ENCODE measurements at places on chromosomes 1 and 21.
A peak's percentile ranks its signal among the peaks of the same experiment; 100 is the strongest.

GRCh38 chr21:40271164-40271563 is 403.9 kb downstream of the PCP4 start:
- DNase-seq = no peak

- no peak for DNase-seq
These were observed 112.3 kb downstream of the CRYAA start for GRCh38 chr21:43280949-43281633.

DNA sequence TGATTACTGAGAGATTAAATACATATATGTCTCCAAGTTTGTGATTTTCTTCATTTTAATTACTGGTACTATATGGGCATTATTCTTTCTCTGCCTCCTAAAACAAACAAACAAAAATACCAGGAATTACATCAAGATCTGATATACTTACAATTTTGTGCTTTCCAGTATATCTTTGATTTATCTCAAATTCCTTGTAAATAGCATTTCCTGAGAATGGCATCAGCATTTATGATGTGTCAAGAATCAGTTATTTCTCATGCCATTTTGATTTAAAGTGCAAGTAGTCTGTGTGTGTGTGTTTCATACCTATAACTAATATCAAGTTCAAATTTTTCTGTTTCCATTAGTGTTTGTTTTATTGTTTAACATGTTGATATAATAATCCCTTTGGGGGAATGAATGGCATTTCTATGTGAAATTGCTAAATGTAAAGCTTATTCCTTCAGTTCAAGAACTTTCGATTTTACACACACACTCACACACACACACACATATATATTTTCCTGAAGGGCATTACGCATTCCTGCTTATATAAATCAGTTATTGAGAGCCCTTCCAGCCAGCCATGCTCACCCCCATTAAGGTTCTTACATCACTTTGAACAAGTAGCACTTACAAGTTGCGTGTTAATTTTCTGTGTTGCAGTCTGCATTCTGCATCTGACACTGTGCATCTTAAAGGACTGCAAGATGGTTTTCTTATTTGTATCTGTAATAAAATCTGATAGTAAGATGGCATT is 102.7 kb downstream of the NEK7 start:
- DNase-seq = no peak

DNA sequence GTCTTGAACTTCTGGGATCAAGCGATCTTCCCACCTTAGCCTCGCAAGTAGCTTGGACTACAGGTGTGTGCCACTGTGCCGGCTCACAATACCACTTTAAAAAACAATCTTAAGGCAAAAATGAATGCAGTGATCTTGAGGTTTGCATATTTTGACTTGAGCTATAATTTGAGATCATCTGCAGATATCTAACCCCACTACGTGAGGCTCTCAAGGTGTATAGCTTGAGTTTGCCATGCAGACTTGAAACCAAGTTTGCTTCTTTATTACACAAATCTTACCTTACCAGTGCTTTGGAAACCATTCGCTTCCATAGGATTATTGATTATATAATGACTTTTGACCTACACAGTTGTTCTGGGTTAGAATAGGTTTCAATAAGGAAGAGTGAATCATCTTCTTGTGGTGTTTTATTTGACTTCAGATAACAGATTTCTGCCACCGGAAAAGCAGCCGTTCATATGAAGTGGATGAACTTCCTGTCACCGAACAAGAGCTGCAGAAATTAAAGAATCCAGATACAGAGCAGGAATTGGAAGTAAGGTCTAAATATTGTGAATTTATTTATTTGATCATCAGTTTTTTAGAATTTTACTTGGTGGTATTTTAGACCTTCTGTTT is 155.1 kb downstream of the VPS13D start:
- peak; percentile 5 for DNase-seq

DNA sequence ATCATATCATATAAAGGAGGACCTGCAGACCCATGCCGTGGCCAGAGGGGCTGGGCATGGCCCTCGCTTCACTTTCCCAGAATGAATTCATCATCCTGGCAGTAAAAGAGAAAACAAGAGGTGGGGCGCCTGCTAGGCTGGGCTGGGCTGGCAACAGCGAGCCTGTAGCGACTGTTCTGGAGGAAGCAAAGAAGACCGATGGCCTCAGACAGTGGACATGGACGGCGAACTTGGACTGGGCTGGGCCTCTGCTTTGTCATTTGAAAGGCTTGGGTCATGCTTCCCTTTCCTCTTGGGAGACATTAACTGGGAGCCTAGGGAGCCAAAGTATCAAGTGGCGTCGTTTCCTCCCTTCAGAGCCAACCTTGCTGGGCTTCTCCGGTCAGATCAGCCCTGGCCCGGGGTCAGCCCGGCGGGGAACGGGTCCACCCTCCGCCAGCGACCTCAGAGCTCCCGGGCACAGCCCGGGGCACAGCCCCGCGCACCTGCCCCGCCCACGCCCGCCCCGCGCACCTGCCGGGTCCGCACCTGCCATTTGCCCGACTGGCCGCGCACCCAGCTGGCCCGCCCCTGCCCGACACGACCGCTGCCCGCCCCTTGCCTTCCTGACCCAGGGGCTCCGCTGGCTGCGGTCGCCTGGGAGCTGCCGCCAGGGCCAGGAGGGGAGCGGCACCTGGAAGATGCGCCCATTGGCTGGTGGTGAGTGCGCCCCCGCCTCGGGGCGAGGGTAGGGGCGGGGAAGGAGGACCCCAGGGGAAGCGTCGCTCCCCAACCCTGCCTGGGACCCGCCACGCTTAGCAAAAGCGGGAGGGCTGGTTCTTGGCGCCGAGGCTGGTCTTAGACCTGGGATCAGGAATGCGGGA is at the start of gene FAM3B:
Gene FAM3B, plus strand, starts transcription at position 602 of the 863 bp plus-strand sequence. Its CDS starts 79 bp downstream, at position 681.
- DNase-seq = peak; percentile 10

GRCh38 chr1:51473331-51474115 is 45.5 kb downstream of the EPS15 start:
- no peak for DNase-seq

GRCh38 chr1:197305925-197306324 is 37.9 kb downstream of the CRB1 start:
- DNase-seq = no peak

- DNase-seq = no peak
These were observed 184.3 kb upstream of the HMCN1 start for GRCh38 chr1:185549906-185550305.

DNA sequence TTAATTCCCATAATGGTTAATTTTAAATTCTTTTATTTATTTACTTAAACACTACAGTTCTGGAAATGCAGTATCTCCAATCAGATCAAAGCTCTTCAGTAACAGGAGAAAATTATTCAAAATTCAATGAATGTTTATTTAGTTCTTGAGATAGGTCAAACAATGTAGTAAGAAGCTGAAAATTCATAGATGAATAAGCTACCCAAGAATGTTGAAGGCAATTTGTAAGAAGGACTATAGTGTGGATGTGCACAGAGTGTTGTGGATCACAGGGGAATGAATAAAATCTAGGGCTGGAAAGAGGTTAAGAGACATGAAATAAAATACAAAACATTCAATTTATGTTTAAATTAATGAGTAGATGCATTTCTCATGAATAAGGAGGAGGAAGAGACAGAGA is 72.0 kb downstream of the OLFM3 start:
- DNase-seq = no peak

DNA sequence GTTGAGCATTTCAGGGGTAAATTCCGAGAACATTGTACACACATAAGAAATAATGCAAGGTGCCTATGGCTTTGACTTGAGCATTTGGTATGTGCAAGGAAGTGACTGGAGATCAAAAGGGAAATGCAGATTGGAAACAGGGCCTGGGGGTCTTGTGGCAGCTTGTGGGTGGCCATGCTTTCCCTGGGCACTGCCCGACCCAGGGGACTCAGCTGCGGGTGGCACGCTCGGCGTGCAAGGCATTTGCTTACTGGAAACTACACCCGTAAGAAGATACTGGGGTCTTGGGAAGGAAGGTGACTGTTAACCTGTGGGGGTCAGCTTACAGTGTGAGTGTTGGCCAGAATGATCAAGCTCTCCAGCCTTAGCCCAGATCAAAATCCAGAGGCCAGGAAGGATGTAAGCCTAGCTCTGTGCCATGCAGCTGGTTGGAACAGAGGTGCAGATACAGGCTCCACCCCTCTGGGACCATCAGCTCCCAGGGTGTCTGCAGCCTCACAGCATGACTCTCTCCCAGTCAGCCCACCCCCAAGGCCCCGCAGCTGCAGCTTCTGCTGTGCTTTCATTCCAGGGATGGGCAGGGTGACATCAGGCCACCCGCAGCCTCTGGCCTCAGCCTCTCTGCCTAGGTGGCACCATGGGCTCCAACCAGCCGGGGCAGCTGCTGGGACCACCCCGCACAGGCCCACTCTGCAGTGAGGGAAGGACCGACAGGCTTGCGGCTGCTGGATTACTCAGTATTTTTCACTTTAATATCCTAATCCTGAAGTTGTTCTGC is 55.1 kb downstream of the KIF26B start:
- no peak for DNase-seq

DNA sequence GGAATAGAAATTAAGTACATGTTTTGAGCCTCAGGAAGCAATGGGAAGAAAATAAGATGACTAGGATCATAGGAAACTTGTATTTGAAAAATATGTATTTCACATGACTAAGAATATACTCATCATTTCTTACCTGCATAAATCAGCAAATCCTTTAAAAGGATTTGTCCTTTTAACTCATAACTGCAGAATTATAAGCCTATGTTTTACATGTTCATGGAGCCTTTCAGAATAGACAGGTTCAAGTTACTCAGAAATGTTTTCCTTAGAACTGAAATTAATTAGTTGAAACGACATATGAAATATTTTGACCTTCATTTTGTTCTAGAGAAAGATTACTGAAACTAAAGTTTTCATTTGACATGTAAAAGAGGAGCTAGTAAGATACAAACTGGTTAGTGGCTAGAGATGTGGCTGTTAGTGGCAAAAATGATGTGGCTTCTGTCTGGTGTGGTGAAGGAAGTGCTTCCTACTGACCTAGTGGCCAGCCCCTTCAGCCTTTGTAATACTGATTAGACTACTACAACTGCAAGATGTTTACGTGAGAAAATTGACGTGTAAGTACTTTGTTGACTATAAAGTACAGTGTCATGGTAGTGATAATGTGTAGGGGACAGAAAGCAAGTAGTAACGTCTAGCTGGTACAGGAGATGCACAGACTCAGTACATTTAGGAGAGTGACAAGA is 54.7 kb downstream of the PACC1 start:
- DNase-seq = no peak

DNA sequence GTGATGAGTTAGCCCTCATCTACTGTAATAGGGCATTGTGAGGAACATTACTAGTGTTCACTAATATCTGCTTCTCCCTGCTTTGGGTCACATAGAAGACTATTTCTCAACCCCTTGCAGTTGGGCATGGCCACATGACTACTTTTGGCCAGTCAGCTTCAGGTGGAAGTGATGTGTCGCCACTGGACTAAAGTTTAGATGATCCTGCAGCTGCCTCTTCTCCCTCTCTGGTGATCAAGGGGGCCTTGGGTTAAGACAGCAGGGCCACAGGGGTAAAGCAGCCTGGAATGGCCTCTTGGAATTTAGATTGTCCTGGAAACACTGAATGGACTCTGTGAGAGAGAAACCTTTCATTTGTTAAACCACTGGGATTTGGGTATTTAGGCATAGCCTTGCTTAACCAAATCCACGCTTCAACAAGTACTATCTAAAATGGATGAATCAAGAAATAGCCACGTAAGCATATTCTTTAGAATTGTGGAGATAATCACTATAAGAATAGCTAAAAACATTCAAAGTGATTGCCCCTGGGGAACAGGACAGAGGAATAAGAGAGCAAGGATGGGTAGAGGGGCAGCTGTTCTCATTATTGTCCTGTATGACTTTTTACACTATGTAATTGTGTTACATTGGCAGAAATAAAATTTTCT is 41.2 kb downstream of the OPRD1 start:
- DNase-seq = no peak

GRCh38 chr1:234724516-234725176 is 114.7 kb upstream of the IRF2BP2 start:
- no peak for DNase-seq

DNA sequence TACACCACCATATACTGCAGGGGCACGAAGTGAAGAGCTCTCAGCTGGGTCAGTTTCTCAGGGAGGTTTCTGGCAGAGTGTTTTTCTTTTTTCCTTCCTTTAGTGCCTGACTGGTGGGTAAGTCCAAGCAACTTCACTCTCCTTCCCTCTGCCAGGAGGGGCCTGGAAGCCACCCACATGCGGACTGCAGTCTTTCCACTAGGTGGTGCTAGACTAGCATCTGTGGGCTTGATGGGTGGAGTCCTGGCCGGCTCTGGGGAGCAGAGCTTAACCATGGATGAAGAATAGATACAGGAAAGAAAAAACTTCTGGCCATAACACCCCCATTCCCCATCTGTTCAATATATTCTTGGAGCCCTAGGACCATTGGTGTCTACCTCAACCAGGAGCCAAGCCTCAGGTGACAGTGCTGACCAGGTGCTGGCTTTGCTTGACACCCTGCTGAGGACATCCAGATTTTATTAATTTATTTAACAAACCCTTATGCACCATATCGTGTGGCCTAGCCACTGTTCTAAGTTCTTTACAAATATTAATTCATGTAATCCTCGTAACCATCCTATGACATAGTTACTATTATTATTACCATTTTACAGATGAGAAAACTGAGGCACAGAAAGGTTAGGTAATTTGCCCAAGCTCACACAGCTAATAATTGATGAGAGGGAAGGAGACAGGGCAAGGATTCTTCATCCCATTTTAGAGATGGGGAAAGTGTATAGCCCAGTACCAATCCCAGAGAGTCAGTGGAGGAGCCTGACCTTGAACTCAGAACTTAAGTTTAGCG is 126.7 kb upstream of the CSF3R start:
- peak; percentile 81 for DNase-seq

DNA sequence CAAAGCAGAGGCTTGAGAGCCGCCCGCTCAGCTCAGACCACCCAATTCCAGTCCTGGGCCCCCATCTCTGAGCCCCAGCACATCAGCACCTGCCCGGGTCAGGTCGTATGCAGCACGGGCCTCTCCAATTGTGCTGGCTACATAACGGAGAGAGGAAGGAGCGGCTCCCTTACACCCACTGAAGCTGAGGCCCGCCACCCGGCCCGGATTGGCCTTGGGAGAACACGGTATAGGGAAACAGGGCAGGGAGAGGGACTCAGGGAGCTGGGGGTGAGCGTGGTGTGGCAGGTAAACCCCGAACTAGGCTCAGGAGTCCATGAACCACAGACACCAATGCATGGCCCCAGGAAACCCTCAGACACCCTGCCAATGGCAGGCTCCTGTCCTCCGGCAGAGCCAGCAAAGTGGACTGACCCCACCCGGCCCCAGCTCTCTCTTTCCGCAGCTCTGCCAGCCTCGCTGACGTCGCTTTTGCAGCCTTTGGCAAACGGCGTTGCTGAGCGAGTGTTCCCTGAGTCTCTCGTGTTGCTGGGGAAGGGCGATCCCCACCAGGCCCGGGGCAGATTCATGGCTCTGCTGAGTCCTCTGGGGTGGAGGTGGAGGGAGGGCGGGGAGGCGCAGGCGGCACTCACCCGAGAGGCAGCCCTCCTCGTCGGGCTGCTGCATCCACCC is 16.5 kb downstream of the MEGF6 start:
- DNase-seq = no peak

DNA sequence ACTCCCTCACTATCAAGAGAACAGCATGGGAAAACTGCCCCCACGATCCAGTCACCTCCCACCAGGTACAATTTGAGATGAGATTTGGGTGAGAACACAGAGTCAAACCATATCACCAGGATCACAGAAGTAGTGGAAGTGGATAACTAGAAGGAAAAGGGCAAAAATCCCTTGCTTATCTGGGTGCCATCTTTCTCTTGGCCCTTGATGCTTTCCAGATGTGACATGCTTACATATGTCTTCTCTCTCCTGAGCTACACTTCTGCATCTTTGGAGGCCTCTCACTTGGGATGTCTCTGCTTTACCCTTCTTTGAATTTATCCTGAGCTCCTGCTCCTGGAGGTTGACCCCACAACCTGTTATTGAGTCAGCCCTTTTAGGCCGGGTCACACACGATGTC is 57.6 kb upstream of the APOBEC4 start:
- DNase-seq = no peak

Data from hematopoietic multipotent progenitor cell (in vitro differentiated cells).